ENCODE measurements at places on chromosomes 1 and 21.

DNA sequence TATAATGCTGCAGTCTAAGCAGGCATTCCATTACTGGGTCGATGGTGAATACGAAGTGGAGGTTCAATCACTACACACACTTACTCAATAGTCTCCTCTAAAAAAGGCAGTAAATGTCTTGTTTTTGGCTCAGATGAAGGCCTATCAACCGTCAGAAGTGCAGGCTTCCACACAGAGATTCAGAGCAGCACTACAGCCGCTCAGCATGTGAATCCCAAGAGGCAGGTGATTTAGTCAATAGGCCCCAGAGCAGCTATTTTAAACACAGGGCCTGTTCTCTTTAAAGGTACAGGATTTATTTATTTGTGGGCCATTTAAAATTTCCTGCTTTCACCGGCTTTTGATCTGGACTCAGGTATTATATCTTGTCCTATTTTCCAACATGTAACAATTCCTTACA lies 293.7 kb downstream of the RGS7 start:
- no peak for DNase-seq

DNA sequence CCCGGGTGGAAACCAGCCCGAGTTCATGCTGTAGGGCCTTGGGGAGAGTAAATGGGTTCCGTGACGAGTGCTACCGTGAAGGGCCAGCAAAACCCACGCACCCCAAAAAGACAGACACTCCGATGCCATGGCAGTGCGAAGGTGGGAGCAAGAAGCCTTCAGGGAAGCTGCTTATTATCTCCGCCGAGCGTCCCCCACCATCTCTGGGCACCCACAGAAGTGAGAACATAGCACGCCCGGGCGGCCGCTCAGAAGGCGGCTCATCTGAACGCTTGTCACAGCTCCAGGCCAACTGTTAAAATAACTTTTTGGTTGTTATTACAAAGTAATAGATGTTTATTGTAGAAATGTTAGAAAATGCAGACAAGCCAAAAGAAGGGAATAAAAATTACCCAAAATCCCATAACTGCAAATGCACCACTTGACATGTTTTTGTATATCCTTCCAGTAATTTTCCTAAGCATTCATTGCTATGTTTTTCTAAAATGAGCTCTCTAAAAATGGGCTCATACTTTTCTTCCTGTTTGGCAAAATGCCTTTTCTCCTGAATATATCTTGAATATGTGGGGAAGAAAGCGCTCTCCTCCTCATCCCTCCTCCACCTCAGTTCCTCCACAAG lies 234.9 kb downstream of the NPHP4 start:
- DNase-seq: no peak

- no peak for DNase-seq
These were observed 1221.7 kb upstream of the ADGRL2 start for GRCh38 chr1:80579055-80579454.

DNA sequence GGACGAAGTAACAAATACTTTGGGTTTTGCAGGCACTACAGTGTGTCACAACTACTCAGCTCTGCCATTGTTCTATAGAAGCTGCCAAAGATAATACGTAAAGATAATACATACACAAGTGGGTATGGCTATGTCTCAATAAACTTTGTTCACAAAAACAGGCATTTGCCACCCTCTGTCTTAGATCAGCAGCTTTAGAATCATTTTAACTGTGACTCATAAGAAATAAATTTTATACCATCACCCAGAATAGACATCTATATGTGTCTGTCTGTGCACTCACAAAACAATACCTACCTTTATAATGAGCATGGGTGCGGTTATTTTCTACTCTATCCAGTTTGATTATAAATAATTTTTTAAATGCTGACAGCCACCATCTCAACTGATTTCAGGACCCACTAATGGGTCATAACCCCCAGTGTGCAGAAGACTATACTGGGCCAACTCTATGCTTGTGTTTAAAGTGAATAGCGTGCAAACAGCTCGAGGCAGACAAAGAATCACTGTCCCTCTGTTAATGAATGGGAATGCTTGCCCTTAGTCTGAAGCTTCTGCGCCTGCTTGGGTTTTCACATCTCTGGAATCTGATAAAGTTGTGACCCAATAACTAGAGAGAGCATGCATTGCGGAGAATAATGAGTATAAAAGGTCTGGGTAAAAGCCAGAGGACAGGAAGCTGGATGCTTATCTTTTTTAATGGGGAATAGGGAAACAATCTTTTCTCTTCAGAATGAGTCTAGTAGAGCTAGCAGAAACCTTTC lies 216.2 kb downstream of the PLPP3 start:
- DNase-seq: no peak

DNA sequence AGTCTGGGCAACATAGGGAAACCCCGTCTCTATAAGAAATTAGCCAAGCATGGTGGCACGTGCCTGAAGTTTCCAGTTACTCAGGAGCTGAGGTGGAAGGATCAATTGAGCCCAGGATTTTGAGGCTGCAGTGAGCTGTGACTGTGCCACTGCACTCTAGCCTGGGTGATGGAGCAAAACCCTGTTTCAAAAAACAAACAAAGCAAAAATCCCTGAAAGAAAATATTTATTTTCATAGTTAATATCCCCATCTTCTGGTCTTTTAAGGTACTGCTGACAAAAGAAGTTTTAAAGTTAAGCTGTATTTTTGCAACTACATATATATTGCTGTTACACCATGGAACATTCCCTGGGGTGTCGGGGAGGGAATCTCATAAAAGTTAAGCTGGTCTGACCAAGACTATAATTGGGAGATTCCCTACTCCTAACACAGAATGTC lies 26.0 kb downstream of the VAMP4 start:
- no peak for DNase-seq

GRCh38 chr1:205700865-205701401 lies 20.6 kb upstream of the SLC45A3 start:
- no peak for DNase-seq
